ENCODE measurements at places on chromosomes 7 and 10.

DNA sequence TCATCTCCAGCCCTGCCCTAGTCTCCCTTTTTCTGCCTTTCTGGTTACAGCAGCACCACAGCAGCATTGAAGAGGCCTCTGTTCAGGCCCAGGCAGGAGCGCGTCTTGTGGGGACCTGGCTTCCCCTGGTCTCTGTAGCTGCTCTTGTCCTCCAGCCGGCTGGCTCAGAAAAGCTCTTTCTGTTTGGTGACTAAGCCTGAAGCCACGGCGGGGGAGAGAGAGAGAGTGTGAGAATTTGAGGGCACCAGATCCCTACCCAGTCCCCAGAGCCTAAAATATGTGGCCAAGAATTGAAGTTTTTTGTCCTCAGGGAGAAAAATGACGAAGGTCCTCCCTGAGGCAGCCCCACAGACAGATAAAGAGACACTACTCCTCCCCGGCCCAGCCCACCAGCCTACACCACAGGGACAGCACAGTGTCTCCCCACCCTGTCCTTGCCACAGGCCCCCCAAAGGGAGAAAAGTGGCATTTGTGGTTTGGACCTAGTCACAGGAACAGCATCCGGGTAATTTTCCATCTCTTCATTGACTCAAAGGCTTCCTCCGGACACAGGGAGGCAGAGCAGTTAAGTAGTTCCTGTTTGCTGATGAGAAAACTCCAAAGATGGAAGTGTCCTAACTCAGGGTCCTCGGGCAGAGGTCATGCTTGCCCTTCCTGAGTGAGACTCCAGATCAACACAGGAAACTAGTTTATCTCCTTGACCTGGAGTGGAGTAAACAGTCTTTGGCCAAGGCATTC is 13.3 kb upstream of the FAM180A start:
- peak; percentile 9 for DNase-seq

DNA sequence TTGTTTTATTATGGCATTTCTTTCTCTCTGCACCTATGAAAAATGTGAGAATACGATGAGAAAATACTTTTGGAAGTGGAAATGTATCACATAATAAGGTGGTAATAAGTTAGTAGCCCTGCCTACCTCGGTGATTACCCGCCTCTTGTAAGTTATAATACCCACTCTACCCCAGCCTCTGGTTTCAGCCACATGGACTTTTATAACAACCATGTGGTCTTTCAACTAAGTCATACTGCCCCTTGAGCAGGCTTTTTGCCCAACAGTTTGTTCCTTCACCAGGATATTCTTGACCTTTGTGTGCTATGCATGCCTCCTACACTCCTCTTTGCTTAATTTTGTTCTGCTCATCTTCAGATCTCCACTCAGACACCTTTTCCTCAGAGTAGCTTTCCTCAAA is 470.6 kb upstream of the ZWINT start:
- no peak for DNase-seq

GRCh38 chr7:128045766-128046165 is 14.5 kb upstream of the LRRC4 start:
- no peak for DNase-seq

DNA sequence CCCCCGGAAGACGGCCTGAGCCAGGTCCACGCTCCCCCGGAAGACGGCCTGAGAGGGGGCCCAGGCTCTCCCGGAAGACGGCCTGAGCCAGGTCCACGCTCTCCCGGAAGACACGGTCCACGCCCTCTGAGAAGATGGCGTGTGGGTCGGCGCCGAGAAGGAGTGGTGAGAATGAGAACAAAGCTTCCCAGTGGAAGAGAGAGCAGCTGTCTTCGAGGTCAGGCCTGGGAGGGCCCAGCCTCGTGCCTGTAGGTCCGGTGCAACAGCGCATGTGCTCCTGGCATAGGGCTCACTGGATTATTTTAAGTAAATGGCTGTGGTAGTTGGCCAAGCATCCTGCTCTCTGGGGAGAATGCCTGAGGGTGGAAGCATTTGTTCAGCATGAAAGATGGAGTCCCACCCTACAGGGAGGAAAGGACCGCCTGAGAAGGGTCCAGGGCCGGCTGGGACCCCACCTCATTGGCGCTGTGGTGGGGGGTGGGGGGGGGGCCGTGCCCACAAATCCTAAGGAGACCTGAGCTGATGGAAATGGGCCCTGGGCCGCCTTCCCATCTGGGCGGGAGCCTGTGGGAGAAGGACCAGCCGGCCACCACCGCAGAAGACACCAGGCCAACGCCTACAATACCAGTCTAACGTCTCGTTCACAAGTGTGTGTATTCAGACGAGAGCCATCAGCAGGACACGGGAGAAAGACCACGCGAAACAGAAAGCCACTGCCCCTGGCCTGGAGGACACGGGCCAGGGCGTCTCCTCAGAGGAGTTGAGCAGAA is 210.0 kb downstream of the WDR37 start:
- no peak for DNase-seq

DNA sequence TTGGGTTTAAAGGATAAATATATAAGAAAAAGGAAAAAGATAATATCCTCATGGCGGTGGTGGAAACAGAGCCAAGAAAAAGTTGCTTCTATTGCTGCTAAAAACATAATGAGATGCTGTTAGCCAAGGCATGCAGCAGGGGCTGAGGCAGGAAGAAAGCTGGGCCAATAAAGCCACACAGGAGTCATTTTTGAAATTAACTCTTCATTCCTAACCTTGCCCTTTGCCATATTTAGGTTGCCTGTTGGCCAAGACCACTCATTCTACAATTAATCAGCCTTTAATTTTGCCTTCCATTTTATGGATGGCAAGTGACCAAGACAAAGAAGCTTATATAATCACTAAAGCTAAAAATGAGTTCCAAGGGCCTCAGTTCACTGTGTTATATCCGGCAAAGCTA is 58.2 kb downstream of the ARMH3 start:
- no peak for DNase-seq

DNA sequence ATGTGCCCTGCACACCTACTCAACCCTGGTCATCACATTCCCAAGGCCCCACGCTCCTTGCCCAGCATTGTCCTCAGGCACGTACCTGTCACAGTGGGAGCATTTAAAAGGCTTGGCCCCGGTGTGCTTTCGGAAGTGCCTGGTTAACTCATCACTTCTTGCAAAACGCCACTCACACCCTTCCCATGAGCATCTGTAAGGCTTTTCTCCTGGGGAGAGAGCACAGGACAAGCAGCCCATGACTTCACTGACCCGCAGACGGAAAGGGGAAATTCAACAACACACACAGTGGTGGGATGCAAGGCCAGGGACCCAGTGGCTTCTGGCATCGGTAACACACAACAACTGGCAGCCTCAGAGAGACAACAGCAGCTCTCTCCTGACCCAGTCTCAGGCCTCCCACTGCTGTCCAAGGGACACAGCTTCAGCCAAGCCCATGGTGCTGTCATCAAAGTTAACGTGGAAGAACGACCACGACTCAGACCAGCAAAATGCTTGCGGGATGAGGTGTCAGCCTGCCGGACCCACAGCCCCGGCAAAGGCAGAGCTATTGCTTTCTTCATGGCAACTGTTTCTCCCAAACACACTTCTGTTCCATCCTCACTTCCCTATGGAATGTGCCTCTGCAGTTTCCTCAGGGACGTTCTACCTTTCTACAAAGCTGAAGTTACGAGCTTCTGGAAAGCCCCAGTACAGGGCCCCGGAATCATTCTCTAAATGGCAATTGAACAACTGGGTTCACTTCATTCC is 4.8 kb downstream of the KLF6 start:
- no peak for DNase-seq

Measured in HL-60 (cell line).